Aorta (tissue), 5 donors: ENCODE measurements at places on chromosomes 5 and 9. TPM values are rescaled to one million over a fixed set of nuclear protein-coding genes. Genes with fewer than 3 reads are reported as not detected.

The OSMR gene
- total RNA-seq, result 150 TPM

GRCh38 chr5:53035868-53036381 is 46.8 kb downstream of the ITGA2 start:
- DNase-seq, result no peak

GRCh38 chr9:37534901-37535300 is 41.3 kb downstream of the FBXO10 start:
- no peak for DNase-seq

- no peak for DNase-seq
Measured at GRCh38 chr9:12516031-12516430, 177.2 kb upstream of the TYRP1 start.

DNA sequence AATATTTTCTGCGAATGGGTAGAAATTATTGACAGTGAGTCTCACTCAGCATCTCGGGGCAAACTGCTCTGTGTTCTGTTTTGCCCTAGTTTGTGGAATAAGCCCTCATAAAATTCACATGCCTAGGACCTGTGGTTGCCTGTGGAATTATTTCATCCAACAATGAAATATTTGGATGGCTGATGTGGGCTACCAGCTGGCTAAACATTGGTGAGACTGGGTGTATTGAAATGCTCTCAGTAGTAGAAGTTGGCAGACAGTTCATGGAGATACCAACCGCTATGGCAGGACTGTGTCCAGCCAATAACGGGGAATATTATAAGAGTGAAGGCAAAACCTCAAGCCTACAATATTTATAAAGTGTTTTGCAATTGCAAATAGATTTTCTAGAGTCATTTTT is 344.1 kb upstream of the RPS23 start:
- no peak for DNase-seq

GRCh38 chr5:54825005-54825404 is 160.4 kb downstream of the ESM1 start:
- DNase-seq, result no peak
